ENCODE measurements at places on chromosomes 4 and X.

GRCh38 chr4:36173905-36174304 is 70.4 kb downstream of the ARAP2 start:
- no peak for DNase-seq

DNA sequence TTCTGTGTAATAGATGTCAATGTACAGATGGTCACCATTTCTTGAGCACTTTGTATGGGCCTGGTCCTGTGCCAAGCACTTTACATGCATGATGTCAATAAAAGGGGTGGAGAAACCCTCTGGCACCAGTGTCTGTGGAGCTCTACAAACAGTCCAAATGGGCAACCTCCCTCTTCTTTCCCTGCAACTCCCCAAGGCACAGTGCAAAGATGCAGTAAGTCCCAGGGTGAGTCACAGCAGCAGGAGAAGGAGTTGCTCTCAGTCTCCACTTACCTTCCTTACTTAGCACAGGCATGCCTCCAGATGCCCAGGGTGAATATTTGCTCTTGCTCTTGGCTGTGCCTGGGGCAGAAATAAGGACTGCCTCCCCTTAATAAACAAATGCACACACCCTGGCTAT is 4.3 kb downstream of the OCIAD2 start:
- no peak for DNase-seq

DNA sequence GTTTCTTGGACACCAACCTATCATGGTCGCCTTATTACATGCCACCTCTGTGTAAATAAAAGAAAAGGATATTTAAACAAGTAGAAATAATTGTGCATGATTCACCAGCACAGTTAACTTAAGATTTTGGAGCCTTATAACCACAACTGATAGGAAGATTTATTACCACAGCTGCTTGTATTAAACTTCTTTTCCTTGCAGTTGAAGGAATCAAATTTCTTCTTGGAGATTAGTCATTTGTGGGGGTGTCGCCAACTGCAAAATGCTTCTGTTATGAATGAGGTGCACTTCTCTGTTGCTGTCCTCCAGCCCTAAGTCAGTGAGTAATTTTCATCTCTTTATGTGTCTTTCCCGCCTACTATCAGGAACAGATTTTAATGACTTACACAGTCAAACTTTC is 73.3 kb downstream of the OR13H1 start:
- DNase-seq: no peak

- no peak for DNase-seq
Measured at GRCh38 chr4:129037093-129037492, 56.2 kb downstream of the SCLT1 start.

GRCh38 chr4:11545651-11546050 is 117.0 kb upstream of the HS3ST1 start:
- DNase-seq: no peak

GRCh38 chrX:149569770-149570169 is 17.5 kb downstream of the MAGEA9B start:
- no peak for DNase-seq

DNA sequence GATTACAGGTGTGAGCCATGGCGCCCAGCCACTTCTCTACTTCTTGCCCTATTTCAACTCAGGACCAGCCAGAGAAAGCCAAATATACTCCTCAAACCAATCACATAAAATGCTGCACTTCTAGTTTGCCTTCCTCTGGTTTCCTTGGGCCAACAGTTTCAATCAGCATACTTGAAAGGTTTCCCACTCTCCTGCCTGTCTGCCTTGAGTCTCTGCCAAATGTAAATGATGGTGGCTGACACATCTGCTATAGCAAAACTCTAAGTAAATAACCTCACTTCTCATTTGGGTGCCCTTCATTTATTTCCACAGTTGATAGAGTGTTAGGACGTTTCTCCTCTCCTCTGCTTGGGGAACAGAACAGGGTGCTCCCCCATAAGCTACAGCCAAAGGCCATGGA is 36.4 kb upstream of the PPA2 start:
- DNase-seq: no peak

DNA sequence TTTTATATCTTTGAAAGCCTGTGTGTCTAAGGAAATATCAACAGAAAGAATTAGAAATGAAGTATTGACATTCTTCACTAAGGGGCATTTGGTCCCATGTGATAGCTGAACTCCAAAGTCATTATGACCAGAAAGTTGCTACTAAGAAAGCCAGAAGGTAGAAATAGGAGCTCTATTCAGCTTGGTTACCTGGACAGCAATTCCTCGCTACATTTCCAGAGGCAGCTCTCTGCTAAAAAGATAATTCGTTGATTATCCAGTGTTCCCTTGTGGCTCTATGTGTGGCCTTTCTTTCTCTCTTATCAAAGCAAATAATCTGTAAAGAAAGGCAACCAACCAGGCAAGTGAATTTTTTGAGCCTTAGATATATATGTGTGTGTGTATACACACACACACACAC is 341.3 kb downstream of the ADGRL3 start:
- no peak for DNase-seq

DNA sequence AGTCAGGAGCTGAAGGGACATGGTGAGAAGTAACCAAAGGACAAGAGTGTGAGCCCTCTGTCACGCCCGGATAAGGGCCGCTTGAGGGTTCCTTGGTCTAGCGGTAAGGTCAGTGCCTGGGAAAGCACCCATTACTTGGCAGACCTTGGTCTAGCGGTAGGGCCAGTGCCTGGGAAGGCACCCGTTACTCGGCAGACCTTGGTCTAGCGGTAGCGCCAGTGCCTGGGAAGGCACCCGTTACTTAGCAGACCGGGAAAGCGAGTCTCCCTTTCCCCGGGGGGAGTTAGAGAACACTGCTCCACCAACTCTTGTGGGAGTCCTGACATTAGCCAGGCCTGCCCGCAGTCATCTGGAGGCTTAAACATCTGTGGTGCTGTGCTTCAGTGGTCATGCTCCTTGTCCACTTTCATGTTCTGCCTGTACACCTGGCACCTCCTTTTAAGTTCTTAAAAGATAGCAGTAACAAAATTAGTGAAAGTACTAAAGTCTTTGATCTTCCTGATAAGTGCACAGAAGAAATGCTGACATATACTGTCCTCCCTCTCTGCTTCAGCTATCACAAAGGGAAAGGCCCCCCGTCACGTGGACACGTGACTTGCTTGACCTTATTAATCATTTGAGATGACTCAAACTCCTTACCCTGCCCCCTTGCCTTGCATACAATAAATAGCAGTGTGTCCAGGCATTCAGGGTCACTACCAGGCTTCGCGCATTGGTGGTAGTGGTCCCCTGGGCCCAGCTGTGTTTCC is 9.3 kb upstream of the SEC24B start:
- DNase-seq: no peak

DNA sequence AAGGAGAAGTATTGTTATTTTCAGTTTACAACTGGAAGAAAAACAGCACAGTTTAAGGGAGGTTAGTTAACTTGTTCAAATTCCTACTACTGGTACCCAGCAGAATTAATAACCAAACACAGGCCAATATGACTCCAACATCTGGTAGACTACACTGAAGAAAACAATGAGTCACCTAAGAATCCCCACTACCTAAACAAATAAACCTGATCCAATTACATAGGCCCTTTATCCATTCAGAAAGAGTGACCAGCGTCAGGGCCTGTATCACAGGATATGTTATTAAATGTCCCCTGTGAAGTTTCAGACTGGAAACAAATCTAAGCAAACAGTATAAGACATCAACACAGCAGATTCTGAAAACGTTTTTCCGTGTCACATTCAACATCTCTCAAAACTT is 492.5 kb upstream of the INTU start:
- DNase-seq: no peak

DNA sequence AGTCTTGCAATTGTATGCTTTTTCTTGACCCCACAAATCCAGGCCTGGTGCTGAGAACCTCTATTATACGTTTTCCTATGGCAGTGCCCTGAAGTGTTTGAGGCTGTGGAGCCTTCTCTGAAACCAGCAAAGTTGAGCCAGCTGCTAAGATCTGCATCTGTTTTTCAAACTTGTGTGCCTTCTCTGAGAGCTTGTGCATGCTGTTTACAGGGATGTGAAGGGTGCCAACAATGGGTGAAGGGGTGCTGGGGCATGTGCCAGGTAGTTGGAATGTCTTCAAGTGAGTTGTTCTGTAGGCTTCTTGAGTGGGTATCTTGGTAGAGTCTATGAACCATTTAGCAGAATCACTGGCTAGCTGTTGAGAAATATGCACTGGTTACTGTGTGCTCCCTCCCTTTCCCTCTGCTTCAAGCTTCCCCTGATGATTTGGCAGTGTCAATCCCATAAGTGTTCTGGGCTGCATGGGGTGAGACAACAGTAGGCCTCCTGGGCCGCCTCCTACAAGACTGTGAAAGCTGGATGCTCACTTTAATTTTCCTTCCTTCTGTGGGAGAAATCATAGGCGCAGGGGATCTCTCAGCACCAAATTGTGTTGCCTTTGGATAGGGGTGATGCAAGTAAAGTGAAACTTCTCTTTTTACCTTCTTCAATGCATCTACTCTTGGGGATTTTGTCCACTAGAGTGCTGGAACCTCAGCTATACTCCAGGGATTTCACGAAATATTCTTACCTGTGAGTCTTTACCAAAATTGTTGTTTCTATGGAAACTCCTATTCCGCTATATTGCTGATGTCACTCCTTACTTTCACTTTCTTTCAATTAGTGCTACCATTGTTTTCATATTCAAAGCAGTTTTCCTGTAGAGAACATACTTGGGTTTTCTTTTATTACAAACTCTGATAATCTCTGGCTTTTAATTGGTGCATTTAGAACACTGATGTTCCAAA is 30.0 kb downstream of the ITM2A start:
- DNase-seq: no peak

- DNase-seq: no peak
Measured at GRCh38 chrX:101691835-101692234, 32.2 kb upstream of the ARMCX2 start.

DNA sequence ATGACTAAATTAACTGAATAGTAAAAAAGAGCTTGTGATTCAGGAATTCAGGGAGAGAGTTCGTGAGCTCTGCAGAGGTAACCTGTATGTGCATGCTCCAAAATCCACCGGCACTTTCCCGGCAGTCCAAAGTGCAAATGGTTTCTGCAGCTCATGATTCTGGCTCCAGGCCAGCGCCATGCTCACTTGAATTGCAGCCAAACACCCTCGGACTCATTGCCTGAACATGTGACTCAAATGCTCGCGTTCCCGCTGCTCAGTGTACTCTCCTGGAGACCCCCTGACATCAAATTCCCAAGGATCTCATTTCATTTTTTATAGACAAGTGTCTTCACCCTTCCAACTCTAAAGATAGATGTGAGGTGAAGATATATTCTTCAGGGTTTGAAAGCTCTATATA is 44.1 kb upstream of the SH3RF1 start:
- no peak for DNase-seq

DNA sequence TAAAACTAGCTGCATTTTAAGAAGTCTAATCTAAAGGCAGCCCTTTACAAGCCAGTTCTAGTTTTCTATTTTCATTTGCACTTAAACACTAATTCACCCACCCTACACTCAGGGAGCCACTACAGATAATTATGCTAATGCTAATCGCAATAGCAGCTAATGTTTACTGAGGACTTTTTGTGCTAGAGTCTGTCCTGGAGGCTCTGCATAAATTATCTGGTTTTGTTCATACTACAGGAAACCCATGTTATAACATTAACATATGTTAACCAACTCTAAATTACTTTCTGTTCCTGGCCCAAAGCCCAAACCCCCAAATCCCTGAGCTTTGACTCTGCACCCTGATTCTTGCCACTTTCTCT is 480 bp upstream of the RADX start:
- DNase-seq: no peak

GRCh38 chrX:133490955-133491354 is 75.7 kb upstream of the GPC4 start:
- no peak for DNase-seq

DNA sequence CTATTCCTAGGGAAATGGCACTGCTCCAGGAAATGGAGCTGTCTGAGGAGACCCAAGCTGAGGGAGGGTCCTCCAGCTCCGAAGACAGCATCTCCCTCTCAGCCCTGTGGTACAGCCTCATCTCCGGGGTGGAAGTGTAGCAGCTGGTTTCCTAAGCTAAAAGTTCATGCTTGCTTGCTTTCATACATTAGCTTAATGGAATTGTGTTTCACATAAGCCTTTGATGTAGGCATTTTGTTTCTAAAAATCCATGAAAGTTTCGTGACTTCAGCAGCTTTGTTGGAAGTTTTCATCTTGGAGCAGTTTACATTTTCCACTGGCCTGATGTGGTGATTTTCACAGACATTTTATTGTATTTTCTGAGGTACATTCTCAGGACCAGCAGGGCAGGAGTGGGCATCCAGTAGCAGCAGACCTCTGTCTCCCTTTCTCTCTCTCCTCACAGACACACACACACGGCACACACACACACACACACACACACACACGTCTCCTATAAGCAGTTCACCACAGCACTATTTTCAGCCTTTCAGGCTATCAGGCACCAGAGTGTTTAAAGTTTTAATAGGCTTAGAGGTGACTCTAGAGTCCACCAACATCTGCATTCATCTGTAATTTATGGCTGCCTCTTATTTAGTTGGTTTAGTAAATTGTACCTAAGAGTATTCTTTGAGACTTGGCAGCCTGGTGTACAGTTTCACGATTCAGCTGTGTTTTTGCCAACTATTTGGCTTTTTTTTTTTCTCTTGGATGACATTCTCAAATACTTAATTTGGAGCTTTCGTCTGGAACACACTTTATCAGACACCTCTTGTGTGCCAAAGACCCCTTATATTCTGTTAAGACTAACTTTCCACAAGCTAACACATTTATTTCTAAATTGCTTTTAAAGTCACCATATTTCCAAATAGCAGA is 225.8 kb upstream of the SFRP2 start:
- no peak for DNase-seq

DNA sequence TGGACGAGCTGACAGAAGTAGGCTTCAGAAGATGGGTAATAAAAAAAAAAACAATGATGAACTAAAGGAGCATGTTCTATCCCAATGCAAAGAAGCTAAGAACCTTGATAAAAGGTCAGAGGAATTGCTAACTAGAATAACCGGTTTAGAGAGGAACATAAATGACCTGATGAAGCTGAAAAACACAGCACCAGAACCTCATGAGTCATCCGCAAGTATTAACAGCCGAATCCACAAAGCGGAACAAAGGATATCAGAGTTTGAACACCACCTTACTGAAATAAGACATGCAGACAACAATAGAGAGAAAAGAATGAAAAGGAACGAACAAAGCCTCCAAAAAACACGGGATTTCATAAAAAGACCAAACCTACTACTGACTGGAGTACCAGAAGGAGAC is 10.5 kb downstream of the NELFA start:
- no peak for DNase-seq

DNA sequence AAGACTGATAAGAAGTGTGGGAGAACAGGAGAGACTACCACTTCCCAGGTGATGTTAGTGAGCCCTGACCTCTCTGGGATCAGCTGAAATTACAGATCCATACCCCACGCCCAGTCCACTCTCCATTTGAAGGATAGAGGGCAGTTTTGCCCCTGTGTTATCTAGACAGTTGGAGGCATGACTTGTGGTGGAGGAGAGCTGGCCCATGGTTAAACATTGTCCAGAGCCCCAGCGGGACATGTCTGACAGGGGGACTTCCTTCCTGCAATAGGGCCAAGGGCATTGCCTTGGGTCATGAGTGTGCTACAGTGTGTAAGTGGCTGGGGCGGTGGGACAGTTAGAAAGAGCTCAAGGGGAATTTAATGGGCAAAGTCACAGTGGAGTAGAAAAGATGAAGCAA is 181.1 kb downstream of the MID1IP1 start:
- DNase-seq: no peak

GRCh38 chrX:69117876-69118526 is 47.3 kb downstream of the PJA1 start:
- no peak for DNase-seq

GRCh38 chrX:36445566-36445965 is 526.0 kb downstream of the CFAP47 start:
- no peak for DNase-seq
